ENCODE measurements at places on chromosomes 16 and 17.

DNA sequence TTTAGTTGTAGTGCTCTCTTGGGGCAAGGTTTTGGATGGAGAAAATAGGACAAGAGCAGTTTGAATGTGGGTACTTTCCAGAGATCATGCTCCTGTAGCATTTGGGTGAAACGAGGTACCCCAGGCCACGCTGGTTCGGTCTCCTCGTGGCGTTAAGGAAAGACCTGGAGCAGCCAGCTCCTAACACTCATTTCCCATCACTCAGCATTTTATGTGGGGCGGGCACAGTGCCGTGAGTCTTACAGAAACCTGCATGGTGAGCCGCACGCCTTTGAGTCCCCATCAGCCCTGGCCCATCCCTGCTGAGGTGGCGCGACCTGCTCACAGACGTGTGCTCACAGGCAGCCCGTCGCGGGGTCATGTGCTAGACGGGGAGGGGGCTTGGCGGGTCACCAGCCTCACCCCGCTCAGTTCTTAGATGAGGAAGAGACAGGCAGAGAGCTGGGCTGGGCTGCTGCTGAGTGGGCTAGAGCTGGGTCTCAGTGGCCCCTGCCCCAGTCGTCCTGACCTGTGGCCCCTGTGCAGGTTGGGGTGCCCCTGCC, 37.3 kb downstream of the TBCD start:
- no peak for DNase-seq

GRCh38 chr17:68057531-68057952, 22.0 kb downstream of the KPNA2 start:
- DNase-seq = no peak

DNA sequence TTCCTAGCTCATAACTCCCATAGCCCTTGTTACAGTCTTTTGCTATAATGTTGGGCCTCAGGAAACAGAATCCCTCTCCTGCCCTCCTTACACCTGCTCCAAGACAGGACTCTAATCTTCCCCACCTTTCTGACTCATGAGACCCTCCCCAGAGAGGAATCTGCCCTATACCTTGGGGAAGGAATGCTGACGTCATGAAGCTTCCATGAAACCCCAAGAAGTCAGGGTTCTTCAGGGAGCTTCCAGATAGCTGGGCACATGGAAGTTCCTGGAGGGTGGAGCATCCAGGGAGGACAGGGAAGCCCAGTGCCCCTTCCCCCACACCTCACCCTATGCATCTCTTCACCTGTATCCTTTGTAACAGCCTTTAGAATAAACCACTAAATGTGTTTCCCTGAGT, 285.7 kb downstream of the SOX9 start:
- no peak for DNase-seq

DNA sequence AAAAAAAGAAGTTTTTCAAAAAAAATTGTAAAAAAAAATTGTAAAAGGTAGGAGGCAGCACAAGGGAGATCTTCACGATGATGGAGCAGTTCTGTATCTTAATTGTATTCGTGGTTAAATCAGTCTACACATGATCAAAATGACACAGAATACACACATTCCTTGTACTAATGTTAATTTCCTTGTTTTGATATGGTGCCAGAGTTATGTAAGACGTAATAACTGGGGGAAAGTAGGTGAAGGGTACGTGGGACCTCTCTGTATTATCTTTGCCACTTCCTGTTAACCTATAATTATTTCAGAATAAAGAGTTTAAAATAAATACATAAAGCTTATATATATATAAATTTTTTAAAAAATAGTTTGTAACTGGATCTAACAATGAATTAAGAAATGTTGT, 36.8 kb downstream of the HELZ start:
- no peak for DNase-seq
